Heart left ventricle (tissue), 16 donors: ENCODE measurements at places on chromosomes 4 and X. TPM values are rescaled to one million over a fixed set of nuclear protein-coding genes. Genes with fewer than 3 reads are reported as not detected.

RASSF6 gene
- total RNA-seq = not detected

GRCh38 chrX:16869393-16870094 is 618 bp downstream of the RBBP7 start:
- H3K27ac ChIP-seq = peak overlapping the region; percentile 95
- no peaks in the 10 kb centered on the region for H3K27me3 ChIP-seq
- no peaks in the 10 kb centered on the region for H3K36me3 ChIP-seq
- H3K4me3 ChIP-seq = peak overlapping the region; percentile 86
- H3K4me1 ChIP-seq = peaks cover 12% of the 10 kb centered on the region

GRCh38 chr4:41427306-41427882 is 110.6 kb upstream of the LIMCH1 start:
- DNase-seq = no peak
- H3K4me1 ChIP-seq = peaks cover 81% of the 10 kb centered on the region
- H3K36me3 ChIP-seq = no peaks in the 10 kb centered on the region
- no peaks in the 10 kb centered on the region for H3K27me3 ChIP-seq
- H3K4me3 ChIP-seq = no peak overlapping the region

- no peaks in the 10 kb centered on the region for H3K4me1 ChIP-seq
- no peak overlapping the region for H3K27ac ChIP-seq
- H3K27me3 ChIP-seq = no peaks in the 10 kb centered on the region
- DNase-seq = no peak
- H3K4me3 ChIP-seq = no peak overlapping the region
Measured at GRCh38 chr4:83195269-83195668, 80.7 kb upstream of the PLAC8 start.

GRCh38 chr4:6907658-6908191 is 1.9 kb upstream of the TBC1D14 start:
- no peak overlapping the region for H3K27ac ChIP-seq
- peaks cover 17% of the 10 kb centered on the region for H3K4me1 ChIP-seq
- H3K27me3 ChIP-seq = no peaks in the 10 kb centered on the region
- DNase-seq = no peak
- H3K4me3 ChIP-seq = no peak overlapping the region
